ENCODE measurements at places on chromosomes 5 and 9. TPM values are rescaled to one million over a fixed set of nuclear protein-coding genes. Genes with fewer than 3 reads are reported as not detected.

Gene LRRC19
- not detected for total RNA-seq

Gene TNFSF15
- 2.2 TPM for total RNA-seq

Gene LCN1
- not detected for total RNA-seq

Gene IL9
- total RNA-seq, result not detected

Gene PRDM9
- total RNA-seq, result 0.12 TPM

Gene N4BP3
- total RNA-seq, result 0.86 TPM

Gene PLAC8L1
- not detected for total RNA-seq
